MCF 10A (cell line): ENCODE measurements at places on chromosomes 3 and 15. TPM values are rescaled to one million over a fixed set of nuclear protein-coding genes. Genes with fewer than 3 reads are reported as not detected.

DNA sequence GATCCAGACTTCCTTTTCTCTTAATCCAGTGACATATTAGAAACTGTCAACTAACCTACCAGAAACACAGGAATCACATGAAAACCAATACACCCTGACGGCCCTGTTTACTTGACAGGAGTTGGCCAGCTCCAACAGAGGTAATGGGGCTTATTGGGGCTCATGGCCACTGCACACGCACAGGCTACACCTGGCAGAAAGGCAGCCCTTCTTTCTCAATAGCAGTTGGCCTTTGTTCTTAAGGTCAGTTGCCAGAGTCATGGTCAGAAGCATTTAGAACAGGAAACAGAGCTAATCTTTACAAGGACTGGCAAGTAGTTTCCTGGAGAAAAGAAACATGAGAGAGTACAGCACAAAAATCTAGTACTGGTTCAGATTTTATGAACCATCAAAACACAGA is 181.8 kb downstream of the MAGI1 start:
- no peak for DNase-seq

GRCh38 chr3:136852180-136852579 is 9.8 kb upstream of the NCK1 start:
- no peak for DNase-seq

GRCh38 chr15:63006032-63006878 is 36.3 kb upstream of the TPM1 start:
- peak; percentile 17 for DNase-seq

Gene TM4SF18
- total RNA-seq = not detected in 2 replicates

DNA sequence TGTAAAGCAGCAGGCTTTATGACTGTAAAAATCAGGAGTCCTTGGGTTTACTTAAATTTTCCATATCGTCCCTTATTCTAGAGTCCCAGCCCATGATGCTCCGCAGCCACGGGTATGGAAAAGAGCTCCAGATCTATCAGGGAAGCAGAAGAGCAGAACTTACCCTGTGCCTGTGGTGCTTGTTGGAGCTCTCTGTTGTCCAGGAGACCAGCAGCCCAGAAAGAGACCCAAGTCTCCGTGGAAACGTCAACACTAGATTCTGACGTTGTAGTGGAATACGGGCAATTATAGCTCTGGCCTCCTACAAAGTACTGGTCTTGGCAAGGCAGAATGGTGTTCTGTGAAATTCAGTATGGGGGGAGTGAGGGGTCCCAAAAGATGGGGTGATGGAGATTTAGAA is 2.0 kb downstream of the GMNC start:
- DNase-seq = no peak

DNA sequence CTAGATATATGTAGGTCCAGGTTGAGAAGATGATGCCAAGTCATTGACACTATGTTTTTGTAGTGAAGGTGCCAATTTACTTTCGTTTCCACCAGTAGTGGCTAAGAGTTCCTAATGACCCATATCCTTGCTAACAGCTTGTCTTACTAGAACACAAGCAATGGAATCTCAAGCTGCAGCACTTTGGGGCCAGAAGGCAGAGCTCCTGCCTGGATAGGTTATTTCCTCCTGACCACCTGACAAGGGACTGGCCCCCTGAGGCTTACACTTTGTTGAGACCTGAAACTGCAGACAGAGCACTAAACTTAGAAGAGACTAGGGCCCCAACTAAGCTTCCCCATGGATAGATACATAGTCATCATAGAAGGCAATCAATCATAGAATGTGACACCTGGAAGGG is 11.7 kb downstream of the ONECUT1 start:
- DNase-seq = no peak

DNA sequence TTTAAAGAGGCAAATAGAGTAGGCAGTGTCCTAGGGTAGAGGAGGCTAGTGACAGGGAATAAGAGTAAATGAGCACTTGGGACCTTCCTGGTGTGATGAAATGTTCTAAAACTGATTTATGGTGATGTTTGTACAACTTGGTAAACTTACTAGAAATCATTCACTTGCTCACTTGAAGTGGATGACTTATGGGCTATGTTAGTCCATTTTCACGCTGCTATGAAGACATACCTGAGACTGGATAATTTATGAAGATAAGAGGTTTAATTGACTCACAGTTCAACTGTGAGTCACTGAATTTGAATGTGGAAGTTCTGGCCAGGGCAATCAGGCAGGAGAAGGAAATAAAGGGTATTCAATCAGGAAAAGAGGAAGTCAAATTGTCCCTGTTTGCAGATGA is 31.7 kb upstream of the DHX36 start:
- no peak for DNase-seq

DNA sequence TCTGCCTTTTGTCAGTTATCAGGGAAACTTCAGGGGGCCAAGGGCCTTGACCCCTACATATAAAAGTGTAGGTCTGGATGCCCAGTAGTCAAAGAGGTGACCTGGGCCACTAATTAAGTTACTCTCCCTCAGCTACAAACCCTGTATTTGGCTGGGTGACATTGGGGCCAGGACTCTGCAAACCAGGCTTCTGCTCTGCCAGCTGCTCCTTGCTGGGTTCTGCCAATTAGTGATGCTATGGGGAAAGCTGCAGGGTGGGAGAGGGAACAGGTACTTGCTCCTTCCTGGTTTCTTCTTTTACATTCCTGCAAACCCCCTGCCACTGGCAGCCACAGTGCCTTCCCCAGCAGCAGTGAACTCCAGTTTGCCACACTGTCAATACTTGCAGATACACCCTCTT is 179.2 kb downstream of the CADPS start:
- DNase-seq = no peak

- DNase-seq = no peak
Measured at GRCh38 chr3:23553353-23553752, 252.4 kb upstream of the UBE2E1 start.

DNA sequence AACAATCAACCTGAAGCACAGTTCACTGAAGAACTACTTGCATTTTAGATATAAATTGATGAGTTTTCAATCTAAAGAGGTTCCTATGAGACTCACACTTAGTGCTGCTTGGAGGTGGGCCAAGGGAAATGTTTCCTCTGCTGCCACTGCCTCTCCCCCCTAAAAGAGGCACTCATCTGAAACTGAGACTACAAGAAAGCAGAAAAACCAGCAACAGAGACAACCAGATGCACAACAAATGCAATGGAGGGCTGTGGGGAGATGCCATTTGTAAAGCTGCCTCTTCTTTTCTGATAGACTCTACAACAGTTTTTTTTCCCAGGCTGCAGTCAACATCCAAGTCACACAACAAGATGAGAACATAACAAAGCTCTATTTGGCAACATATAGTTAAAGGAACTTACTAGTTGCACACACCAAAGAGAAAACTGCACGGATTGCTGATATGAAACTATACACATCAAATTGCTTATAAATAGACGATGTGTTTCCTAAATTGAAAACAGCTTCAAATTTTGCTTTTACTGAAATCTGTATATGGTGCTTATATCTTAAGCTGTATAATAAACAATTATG is 11.0 kb downstream of the TSPAN3 start:
- no peak for DNase-seq
